LHCN-M2 (cell line): ENCODE measurements at places on chromosomes 2 and 18. TPM values are rescaled to one million over a fixed set of nuclear protein-coding genes. Genes with fewer than 3 reads are reported as not detected.

Gene EMILIN1
- total RNA-seq = 6.1 and 11.0 TPM in 2 replicates

Gene METTL4
- total RNA-seq = 10.2 and 10.3 TPM in 2 replicates

Gene SP140
- 0.34 TPM in 1 of 2 replicates, not detected in the other for total RNA-seq

Gene MAL
- total RNA-seq = not detected in 2 replicates

Gene SOX11
- 7.4 and 12.1 TPM in 2 replicates for total RNA-seq

Gene CNGA3
- total RNA-seq = 0.23 and 0.58 TPM in 2 replicates

Gene SH3RF3
- 6.6 and 7.4 TPM in 2 replicates for total RNA-seq

Gene MC4R
- total RNA-seq = not detected in 2 replicates

Gene C2orf78
- total RNA-seq = 0.06 TPM in 1 of 2 replicates, not detected in the other

Gene GREB1
- total RNA-seq = 0.38 and 0.57 TPM in 2 replicates

Gene GPR35
- total RNA-seq = 0.11 and 1.0 TPM in 2 replicates

GRCh38 chr2:239184179-239184578 lies 216.6 kb downstream of the HDAC4 start:
- DNase-seq = no peak

DNA sequence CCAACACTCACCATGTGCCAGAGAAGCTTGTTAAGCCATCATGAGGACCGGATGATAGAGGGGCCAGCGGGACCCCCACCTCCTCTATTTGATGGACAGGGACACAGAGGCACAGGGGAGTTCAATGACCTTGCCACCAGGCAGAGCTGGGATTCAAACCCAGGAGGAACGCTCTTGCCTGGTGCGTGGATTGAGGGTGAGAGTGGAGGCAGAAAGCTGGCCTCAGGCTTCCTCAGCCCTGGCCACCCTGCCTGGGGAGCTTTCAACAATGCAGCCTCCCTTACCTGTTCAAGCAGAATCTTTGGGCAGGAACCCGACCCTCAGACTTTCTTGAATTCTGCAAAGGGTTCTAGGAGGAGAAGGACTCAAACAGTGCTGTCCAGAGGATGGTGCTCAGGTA lies 39.9 kb upstream of the MAL start:
- DNase-seq = no peak

GRCh38 chr2:60023256-60023985 lies 530.0 kb downstream of the BCL11A start:
- no peak for DNase-seq

GRCh38 chr2:182917924-182918323 lies 51.5 kb upstream of the FRZB start:
- peak; percentile 21 for DNase-seq

- DNase-seq = no peak
Observed at GRCh38 chr2:241062389-241063092, 39.5 kb downstream of the MTERF4 start.

DNA sequence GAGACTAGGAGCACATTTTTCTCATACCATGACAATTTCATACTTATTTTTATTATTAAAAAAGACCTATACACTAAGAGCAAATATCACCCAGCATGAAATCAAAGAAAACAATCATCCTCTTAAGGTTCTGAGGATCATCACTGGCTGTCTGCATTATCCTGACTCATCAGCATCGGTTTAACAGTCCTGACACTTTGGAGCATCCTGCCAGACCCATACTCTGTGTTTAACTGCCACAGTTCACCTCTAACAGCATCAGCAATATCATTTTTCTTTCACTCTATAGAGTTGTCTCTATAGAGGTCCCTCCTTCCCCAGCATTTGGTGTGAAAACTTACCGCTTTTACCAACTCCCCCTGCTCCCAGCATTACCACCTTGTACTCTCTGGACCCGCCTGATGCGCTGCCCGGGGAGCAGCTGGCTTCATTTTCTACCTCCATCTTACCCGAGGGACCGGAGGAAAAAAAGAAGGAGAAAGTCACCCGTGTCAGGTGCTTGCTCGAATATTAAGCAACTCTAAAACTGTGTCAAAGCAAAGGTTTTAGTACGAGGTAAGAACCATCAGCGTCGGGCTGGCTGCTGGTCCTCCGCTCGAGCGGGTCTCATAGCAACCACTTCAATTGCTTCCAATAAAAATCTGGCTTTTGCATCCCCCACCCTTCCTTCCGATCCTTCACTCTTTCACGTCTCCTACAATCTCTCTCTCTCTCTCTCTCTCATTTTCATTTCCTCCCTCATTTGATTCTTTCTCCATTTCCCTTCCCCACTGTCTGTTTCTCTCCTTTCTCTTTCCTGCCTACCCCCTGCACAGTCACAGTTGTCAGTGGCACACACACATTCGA lies at the start of gene RIT2:
Gene RIT2 (minus strand): TSS at position 610 of the 846 bp plus-strand sequence.
- DNase-seq = no peak

DNA sequence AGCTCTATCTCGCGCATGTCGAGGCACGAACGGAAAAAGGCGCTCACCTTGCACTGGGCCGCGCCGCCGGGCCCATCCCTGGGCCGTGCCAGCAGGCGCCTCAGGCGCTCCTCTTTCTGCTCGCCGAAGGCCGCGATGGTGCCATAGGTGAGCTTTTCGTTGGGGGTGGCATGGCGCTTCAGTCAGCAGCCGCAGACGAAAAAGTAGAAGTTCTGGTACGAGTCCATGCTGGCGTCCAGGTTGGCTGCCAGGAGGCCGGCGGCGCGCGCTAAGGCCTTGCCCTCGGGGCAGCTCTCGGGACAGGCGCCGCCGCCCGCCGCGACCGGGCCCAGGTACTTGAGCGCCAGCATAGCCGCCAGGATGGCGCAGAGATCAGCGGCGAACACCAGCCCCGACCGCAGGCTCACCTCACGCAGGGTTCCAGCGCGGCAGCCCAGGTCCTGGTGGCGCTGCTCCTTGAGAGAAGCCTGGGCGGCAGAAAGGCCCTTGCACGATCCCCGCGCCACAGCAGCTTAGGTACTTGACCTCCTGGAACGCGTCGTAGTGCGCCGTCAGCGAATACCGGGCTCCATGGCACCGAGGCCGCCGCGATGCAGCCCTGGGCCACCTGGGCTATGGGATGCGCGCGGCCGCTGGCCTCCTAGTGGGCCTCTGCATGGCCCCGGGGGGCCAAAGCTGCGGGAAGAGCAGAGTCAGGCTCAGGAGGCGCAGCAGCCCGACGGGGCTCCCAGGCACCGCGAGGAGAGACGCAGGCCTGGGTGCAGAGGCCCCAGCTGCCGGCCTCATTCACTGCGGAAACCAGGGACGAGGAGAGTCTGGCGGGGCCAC lies 12.8 kb downstream of the ALPG start:
- DNase-seq = no peak

DNA sequence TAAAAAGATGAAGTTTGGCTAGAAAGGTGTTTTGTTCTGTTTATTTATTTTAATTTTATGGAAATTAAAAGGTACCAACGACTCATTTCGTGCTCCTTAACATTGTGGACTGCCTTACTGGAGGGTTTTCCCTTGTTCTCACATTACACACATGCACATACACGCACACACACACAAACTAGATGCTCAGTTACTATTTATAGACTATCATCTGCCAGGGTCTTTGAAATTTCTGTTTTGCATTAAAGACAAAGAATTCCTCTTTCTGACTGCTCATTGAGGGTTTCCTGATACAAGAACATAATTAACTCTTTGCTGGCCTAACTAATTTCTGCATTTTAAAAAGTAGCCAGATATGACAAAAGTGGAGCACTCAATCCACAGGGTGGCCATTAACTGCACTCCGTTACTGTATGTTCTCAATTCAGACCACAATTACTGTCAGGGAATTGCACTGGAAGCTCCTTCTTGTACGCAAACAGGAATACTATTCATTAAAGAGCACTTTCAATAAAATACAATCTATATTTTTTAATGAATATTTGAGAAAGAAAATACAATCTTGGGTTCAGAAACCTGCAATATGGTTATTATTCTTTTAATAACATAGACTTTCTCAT lies 366.9 kb upstream of the GALNT5 start:
- DNase-seq = no peak

- DNase-seq = peak; percentile 91
Observed at GRCh38 chr18:46152436-46152807, 48.2 kb downstream of the HAUS1 start.

GRCh38 chr18:69718912-69719547 lies 228.6 kb downstream of the CD226 start:
- DNase-seq = no peak

DNA sequence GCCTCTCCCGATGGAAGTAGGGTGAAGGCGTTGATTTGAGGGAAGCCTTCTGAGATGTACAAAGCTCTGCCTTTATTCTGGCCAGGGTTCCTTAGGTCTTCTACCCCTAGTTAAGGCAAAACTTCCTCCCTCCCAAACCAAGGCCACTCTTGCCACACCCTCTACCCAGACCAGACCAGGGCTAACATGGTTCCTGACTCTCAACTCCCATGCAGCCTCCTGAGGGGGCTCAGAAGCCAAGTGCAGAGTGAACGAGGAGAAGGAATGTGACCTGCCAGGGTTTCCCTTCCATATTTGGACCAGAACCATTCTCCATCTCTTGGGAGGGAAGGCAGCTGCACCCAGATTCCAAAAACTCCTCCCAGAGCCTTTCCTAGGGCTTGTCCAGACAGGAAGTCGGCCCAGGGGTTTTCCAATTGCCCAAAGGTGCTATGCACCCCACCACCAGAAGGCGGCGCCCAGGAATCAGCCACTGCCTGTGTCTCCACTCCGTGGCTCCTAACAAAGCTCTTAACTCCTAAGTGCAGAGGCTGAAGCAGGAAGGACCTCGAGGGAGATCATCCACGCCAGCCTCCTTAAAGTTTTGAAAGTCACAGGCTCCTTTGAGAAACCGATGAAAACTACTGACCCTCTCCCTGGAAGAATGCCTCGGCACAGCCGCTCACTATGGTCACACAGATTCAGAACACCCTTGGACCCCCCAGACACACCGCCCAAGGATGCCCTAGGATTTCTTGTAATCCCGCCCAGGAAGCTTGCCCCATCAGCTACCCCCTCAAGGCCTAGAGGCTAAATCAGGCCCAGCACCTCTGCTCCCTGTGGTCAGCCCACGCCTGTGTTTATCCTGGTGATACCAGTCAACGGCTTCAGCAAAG lies 157.8 kb downstream of the SMAD2 start:
- peak; percentile 48 for DNase-seq

DNA sequence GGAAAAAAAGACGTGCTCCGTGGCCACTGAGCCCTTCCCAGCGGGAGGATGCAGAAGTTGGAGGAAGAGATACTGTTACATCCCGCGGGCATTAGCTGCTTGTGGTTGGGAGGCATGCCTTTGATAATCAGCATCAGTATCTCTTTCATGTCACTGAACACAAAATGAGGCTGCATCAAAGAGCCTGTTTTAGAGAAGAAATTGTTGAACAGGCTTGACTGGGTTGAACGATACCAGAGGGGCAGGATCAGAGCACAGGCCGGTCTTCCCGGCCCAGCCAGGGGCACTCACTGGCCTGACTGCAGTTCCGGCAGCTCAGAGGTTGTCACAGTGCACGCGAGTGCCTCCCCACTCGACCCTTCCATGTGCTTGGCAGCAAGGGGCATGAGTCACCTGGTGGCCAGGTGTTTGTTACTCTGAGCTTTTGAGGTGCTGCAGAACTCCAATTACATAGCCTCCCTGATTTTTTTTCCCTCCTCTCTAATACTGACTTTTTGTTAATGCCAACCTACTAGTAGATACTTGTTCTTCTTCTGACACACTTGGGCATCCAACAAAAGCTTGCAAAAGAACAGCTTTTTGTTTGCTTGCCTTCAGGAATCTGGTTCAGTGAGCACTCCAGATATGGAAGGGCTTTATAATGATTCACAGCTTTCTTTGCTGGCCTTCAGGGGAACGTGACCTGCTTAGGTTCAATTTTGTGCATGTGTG lies 121.6 kb downstream of the VAPA start:
- peak; percentile 40 for DNase-seq

DNA sequence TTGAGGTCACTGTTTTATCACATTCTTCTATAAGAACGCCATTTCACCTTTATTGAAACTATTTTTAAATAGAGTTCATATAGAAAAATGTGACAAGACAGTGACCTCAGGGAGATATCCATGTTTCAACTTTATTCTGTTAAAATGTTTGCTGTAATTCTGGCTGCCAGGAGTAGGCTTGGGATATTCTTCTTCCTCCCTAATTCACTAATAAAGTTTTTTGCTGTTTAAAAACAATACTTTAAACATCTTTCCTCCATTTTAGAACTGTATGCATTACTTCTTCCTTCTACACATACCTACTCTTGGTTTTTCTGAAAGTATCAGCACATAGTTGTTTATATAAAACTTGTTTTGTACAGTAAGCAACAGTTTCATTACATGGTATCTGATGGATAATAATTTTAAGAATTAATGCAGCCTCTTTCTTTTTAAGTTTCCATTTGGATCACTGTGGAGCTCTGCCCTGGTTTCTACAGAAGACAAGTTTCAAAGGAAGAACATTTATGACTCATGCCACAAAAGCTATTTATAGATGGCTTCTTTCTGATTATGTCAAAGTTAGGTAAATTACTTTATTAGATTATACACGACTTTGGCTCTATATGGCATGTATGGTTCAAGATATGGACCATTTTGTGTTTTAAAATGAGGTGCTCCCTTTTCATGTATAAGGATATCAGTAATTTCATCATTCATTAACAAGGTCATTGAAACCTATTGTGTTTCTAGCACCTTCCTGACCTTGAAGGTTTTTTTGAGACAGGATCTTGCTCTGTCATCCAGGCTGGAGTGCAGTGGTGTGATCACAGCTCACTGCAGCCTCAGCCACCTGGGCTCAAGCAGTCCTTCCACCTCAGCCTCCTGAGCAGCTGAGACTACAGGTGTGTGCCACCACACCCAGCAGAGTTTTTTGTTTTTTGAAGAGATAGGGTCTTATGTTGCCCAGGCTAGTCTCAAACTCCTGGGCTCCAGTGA lies 7.2 kb downstream of the CPSF3 start:
- DNase-seq = peak; percentile 44

GRCh38 chr2:191501561-191502168 lies 176.3 kb upstream of the NABP1 start:
- peak; percentile 59 for DNase-seq

DNA sequence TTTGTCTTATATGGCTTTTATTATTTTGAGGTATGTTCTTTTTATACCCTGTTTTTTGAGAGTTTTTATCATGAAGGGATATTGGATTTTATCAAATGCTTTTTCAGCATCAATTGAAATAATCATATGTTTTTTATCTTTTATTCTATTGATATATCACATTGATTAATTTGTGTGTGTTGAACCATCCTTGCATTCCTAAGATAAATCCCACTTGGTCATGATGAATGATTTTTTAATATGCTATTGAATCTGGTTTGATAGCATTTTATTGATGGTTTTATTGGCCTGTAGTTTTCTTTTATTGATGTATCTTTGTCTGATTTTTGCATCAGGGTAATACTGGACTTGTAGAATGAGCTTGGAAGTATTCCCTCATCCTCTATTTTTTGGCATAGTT lies 160.3 kb downstream of the PLCL1 start:
- no peak for DNase-seq

- no peak for DNase-seq
Observed at GRCh38 chr2:17814601-17815000, 1.7 kb upstream of the MSGN1 start.

- DNase-seq = no peak
Observed at GRCh38 chr2:31889044-31889443, 121.8 kb downstream of the MEMO1 start.

DNA sequence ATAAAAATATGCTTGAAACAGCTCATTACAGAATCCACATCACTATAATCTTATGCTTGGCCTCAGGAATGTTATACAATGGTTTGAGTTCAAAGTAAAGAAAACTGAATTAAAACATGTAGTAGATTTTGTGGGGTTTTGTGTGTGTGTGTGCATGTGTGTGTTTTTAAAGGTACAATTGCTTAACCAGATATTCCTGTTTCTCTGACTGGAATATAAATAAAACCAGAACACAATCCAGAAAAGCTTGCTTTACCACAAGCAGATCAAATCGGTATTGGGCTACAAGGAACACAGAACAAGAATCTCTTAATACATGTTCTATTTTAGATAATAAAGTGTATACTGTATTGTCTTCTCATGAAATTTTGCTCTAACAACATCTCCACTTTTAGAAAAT lies 110.0 kb downstream of the TMEM247 start:
- DNase-seq = no peak
